Muscle of leg (tissue), 16 donors: ENCODE measurements at places on chromosomes 4 and X. TPM values are rescaled to one million over a fixed set of nuclear protein-coding genes. Genes with fewer than 3 reads are reported as not detected.

GRCh38 chrX:139933904-139934303 is 1.1 kb upstream of the ATP11C start:
- H3K27ac ChIP-seq: peak overlapping the region; percentile 98
- H3K36me3 ChIP-seq: no peaks in the 10 kb centered on the region
- peaks cover 6% of the 10 kb centered on the region for H3K4me1 ChIP-seq
- peaks cover 24% of the 10 kb centered on the region for H3K27me3 ChIP-seq
- peak overlapping the region; percentile 69 for H3K4me3 ChIP-seq

DNA sequence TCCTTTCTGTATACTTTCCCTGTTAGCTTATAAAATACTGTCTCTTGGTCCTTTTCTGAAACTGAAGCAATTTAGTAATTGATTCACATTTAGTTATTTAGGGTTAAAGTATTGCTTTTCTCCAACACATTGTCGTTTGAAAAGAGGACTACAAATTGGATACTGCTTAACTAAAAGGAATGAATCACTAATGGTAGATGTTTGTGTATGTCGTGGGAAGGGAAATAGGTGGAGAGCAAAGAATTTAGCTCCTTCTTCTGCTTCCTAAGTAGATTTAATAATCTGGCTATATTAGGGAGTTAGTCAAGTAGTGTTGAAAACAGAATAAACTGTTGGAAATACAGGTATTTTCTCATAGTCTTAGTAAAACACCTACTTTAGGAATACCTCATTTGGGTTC is 27.9 kb downstream of the SLAIN2 start:
- H3K27me3 ChIP-seq: no peaks in the 10 kb centered on the region
- no peak overlapping the region for H3K27ac ChIP-seq
- no peak for DNase-seq
- H3K4me3 ChIP-seq: no peak overlapping the region
- H3K4me1 ChIP-seq: no peaks in the 10 kb centered on the region

DNA sequence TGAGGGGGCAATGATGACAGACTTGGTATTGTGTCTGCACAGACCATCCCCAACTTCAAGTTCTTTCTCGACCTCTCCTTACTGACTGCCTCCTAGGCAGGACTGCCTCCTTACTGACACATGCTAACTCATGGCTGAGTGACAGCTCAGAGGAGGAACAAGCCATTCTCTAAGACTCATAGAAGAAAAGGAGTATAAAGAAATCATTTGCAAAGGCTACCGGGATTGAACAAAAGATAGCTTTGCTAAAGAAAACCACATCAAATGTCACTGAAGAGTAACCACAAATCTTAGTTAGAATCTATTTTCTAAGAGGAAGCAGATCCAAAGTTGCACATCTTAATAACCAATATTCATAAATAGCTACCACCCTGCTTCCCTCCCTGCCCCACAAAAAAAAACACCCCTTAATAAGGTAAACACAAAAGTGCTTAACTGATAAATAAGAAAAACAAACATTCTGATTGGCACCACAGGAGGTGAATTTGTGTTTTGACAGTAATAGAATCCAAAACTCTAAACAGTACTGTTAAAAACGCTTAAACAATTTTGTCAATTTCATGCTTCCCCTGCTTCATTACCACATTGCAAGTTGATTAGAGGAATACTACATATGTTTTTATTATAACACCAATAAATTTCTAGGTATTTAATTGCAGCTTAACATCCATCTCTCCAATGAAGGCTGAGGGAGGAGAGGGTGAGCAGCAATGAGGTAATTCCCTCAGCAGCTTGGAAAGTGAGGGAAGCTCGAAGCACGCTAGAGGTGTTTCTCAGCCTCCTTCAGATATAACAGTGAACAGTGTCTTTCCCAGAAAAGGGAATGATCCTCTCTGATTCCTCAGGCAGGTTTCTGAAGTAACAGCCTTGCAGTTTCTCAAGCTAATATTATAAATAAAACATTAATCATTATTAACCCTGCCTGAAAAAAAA is 160.0 kb downstream of the HNRNPD start:
- no peak for DNase-seq
- H3K36me3 ChIP-seq: no peaks in the 10 kb centered on the region
- no peak overlapping the region for H3K4me3 ChIP-seq

The RBMXL3 gene
- total RNA-seq: not detected

- DNase-seq: no peak
- H3K4me3 ChIP-seq: no peak overlapping the region
- no peak overlapping the region for H3K27ac ChIP-seq
- no peaks in the 10 kb centered on the region for H3K4me1 ChIP-seq
- H3K27me3 ChIP-seq: no peaks in the 10 kb centered on the region
Observed at GRCh38 chr4:142124874-142125273, 488.5 kb downstream of the IL15 start.

DNA sequence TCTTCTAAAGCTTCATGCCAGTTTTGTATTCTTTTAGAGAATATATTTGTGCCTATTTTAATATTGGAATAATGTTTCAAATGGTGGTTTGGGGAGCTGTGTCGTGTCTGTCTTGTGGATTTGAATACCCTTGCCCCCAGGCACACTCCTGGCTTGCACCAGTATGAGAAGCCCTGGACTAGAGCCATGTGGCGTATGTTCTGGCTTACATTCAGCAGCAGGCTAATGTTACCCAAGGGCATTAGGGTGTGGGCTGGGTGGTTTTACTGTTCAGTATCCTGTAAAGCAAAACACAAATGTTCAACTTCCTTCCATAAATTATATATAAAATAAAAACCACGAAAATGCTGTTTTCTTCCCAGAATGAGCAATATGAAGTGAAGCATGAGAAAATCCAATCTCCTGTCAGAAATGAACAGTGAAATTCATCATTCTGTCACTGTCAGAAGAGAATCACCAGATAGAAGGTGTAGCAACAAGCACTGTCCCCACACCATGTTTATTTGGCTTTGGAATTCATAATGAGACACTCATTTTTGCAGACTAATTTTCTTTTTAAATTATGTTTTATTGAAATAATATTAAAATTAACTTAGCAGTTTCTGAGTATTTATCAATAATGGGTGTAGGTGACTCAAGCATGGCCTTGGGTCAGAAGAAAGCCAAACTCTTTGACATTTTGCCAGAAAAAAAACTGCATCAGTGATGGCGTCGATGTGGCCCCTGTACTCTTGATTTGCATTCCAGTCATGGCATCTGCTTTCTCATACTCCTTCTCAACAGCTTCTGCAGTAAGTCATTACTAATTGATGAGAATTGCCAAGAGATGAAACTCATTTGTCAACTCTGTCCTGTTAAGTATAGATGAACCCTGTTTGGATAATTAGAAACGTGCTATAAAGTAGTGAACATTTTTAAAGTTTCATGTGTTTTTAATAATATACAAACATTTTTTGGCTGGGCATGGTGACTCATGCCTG is 43.8 kb downstream of the WWC2 start:
- H3K4me3 ChIP-seq: no peak overlapping the region
- peak; percentile 72 for DNase-seq
- H3K4me1 ChIP-seq: peaks cover 6% of the 10 kb centered on the region
- H3K27me3 ChIP-seq: no peaks in the 10 kb centered on the region
